Left forelimb (tissue), 1 donor: ENCODE measurements at places on chromosomes 12 and 14.

- no peak for DNase-seq
These were observed 931.9 kb upstream of the TMEM132C start for GRCh38 chr12:127334912-127335644.

- DNase-seq, result no peak
These were observed 89.7 kb downstream of the PPP2R5E start for GRCh38 chr14:63453443-63453936.

DNA sequence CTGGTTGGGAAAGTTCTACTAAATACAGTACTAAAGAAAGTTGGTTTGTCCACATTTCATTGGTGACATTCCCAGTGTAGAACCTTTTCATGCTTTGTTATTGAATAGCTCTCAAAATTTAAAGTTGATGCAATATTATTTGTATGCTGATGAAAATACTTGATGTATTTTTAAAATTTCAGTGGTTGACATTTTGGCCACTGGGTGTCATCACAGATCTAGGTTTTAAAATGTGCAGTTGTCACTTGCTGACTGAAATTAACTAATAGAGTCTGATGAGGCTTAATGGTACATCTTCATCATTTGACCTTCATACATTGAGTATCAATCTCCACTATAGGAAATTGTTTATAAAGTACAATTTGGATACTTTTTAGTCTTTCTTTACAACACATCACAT, 37.1 kb downstream of the CMAS start:
- no peak for DNase-seq

GRCh38 chr12:82357845-82358199, 365 bp downstream of the CCDC59 start:
- no peak for DNase-seq
